Activated CD4-positive, alpha-beta T cell treated with anti-CD3 and anti-CD28 coated beads for 4 hours (primary cell): ENCODE measurements at places on chromosomes 4 and X.

DNA sequence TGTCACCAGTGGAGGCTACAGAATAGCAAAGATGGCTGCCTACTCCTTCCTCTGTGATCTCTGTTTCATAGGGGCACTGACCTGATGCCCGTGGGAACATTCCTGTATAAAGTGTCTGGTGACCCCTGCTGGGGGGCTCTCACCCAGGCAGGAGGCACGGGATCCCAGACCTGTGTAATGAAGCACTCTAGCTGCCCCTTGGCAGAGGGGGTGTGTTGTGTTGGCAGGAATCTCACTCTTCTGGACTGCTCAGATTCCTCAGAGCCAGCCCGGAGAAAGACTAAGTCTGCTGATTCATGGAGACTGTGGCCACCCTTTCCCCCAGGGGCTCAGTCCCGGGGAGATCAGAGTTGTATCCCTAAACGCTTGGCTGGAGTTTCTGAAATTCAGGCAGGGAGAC, 648.3 kb downstream of the SPRY1 start:
- DNase-seq, result no peak

DNA sequence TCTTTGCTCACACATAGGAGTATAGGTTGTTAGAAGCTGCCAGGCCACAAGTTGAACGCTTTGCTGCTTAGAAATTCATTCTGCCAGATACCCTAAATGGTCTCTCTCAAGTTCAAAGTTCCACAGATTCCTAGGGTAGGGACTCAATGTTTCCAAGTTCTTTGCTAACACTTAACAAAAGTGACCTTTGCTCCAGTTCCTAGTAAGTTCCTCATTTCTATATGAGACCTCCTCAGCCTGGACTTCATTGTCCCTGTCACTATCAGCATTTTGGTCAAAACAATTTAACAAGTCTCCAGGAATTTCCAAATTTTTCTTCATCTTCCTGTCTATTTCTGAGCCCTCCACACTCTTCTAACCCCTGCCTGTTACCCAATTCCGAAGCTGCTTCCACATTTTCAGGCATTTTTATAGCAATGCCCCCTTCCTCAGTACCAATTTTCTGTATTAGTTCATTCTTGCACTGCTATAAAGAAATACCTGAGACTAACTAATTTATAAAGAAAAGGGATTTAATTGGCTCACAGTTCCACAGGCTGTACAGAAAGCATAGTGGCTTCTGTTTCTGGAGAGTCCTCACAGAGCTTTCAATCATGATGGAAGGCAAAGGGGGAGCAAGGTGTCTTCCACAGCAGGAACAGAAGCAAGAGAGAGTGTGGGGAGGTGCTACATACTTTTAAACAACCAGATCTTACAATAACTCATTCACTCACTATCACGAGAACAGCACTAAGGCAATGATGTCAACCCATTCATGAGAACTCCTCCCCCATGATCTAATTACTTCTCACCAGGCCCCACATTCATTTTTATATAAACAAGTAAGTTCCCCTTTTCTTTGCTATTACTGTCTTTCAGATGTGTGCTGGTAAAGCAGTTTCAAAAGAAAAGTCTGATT, 11.5 kb upstream of the TLR1 start:
- DNase-seq, result no peak

DNA sequence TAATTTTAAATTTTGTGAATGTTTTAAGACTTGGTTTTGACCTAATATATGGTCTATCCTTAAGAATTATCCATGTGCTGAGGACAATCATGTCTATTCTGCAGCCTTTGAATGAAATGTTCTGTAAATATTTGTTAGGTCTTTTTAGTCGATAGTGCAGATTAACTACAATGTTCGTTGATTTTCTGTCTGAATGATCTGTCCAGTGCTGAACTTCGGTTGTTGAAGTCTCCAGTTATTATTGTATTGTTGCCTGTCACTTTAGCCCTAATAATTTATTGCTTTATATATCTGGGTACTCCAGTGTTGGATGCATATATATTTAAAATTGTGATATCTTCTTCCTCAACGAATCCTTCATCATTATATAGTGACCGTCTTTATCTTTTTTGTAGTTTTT, 218.3 kb upstream of the ZC4H2 start:
- no peak for DNase-seq

DNA sequence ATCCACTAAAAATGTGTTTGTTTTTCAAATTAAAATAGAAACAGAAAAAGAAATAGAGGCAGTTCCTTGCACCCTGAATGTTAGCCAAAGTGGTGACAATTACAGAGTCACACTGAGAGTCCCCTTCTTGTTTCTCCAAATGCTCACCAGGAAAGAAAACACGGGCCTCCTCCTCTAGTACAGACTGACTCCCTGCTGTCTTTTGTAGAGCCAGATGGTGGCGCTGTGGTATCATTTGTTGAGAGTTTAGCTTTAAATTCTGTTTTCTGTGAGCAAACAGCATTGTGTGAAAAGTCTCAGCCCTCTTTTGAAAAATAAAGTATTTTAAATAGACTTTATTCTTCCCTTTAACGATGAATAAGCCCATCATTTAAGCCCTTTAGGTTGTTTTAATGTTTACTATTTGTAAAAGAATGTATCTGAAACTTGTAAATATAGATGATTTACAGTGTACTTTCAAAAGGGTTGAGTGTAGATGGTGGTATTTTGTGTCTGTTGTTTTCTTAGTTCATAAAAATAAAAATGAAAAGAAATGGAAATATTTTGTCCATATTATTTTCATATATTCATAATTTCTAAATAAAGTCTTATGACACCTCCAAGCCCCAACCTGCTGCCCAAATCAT, 36.9 kb upstream of the ATOH1 start:
- DNase-seq, result no peak

GRCh38 chr4:153220682-153221395, 16.6 kb downstream of the TRIM2 start:
- no peak for DNase-seq

DNA sequence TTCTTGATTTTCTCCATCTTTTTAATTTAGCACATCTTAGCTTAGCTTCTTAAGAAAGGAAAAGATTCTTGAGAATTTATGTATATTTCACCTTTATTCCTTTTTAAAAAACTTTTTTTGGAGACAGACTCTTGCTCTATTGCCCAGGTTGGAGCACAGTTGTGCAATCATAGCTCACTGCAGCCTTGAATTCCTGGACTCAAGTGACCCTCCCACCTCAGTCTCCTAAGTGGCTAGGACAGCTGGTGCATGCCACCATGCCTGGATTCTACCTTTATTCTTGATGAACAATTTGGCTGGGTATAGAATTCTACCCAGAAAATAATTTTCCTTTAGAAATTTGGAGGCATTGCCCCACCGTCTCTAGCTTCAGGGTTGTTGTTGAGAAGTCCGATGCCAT, 19.5 kb upstream of the SH3D19 start:
- DNase-seq, result no peak

DNA sequence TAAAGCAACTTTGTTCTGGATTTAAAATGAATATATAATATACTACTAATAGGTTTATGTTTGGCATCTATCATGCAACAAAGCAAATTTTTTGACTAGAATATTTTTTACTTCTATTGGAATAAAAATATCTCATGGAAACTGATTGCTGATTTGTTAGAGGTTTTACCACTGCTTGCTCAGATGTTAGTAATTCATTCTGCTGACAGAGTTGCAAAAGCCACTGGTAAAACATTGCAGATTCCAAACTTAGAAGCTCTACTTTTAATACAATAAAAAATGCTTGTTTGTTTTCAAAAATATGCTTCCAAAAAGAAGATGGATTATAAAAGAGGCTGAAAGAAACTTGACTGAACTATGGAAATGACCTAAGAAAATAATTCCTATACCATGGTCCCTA, 795.2 kb downstream of the PCDH18 start:
- DNase-seq, result no peak

- DNase-seq, result no peak
These were observed 289.3 kb downstream of the BCOR start for GRCh38 chrX:39808471-39808917.

- DNase-seq, result no peak
These were observed 25.7 kb downstream of the GAB3 start for GRCh38 chrX:154724993-154725756.

DNA sequence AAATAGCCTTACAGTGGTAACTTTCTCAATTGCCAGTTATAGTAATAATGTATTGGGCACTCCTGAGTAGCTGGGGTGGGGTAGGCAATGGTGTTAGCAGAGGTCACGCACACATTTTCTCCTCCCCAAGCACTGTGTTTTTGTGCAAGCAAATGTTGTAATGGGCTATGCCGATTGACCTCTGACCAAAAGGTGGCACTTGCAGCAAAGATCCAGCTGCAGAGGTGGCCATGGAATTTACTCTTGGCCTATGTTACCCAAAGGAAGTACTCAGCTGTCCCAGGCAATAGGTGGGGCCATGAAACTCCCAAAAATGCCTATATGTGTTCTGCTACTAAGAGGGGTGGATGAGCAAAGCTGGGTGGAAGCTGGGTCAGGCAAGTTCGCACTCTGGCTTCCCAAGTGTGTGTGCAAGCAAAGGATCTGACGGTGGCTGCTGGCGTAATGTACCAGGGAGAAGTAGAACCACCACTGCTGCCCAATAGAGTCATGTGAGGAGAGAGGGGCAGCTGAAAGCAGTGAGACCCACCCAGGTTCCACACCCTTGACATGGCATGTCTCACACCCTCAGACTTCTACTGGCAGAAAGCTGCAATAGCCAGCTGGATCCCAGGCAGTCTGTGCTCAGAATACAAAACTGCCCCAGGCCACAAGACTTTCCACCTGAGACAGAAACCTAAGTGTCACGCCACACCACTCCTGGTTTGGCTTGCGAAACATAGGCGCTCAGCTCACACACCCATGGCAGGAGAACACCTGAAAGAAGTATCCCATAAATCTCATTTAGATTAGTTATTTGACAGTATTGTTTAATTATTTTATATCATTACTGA, 353.3 kb upstream of the EMCN start:
- no peak for DNase-seq

GRCh38 chr4:140497747-140498636, at the start of gene MGAT4D:
MGAT4D (minus strand) TSS chr4:140498293; CDS start chr4:140498222, 71 bp downstream.
- no peak for DNase-seq

DNA sequence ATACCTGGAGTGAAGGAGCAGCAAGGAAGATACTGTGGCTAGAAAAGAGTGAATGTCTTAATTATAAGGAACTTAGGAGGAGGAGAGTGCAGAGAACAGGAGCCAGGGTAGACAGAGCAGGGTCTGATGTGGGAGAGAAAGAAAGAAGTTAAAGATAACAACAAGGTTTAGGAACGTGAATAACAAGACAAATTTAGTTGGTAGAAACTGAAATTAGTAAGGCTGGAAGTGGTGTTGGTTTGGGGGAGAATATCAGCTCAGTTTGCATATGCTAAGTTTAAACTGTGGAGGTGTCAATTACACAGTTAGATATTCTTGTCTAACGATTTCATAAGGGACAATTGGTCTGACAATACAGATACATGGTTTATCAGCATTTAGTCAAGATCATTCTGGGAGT, 1123.7 kb upstream of the PABPC4L start:
- no peak for DNase-seq

DNA sequence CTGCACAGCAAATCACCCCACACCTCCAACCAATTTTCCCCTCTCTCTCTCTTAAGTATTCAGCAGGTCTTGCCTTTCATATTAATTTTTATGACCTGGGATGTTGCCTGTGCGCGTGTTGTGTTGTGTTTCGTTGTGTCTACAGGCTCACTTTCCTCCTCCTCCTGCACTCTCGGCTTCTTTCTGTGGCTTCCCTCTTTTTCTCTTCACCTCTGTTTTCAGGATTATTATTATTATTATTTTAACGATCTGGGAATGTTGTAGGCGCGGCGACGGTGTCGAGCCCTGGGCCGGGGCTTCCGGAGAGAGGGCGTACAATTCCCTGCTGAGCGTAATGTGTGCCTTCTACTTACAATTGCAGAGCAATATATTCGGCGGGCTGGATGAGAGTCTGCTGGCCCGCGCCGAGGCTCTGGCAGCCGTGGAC, 826 bp downstream of the POU4F2 start:
- no peak for DNase-seq

- no peak for DNase-seq
These were observed 3.0 kb downstream of the GPR174 start for GRCh38 chrX:79147477-79147876.

DNA sequence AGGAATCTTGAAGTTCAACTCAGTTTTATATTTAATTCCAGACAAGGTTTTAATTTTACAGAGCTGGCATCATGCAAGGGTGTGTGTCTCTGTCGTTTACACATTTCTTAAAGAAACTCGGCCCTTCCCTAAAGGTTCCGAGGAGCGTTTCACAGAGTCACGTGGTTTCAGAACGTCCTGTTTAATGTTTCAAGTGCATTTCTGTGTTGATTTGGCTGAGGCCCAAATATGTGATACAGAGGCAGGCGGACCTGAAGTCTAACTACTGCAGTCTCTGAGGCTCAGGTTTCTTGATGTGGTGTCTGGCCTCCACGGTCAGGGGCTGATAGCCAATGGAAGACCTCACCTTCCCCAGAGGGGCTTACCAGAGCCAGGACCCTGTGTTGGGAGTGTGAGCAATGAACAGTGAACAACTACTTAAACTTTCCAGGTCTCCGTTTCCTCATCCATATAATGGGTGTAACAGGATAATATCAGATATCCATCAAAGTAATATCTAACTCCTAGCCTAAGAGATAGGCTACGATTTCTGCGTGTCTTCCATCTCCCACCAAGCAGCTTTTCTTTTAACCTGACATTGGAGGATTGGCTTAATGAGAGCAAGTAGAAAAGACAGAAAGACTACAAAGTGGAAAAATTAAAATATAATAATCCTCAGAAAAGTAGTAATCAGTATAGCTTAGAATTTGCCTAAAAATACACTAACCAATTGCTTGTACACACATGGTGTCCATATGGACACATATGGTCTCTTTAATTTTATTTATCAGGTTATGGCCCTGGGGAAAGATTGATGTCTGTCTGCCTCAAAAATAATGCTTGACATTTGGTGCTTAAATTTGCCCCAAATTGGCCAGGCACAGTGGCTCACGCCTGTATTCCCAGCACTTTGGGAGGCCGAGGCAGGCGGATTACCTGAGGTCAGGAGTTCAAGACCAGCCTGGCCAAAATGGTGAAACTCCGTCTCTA, 50.0 kb upstream of the TRIM2 start:
- DNase-seq, result peak; percentile 9

DNA sequence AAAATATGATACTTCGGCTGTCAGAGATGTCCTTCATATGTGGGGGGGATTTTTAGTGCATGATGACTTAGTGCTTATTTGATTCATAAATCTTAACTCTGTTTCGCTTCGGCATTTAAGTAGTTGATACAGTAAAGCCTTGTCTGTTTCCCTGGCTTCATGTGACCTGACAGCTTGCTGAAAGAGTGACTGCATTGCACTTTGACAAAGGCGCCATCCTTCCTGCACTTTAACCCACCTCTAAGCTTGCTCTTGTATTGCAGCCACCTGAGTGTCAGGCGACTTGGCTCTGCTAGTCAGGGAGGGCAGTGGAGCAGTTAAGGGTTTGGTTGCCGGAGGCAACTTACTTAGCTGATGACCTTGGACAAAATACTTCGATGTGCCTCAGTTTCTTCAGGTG, 65.5 kb downstream of the PTTG2 start:
- DNase-seq, result no peak

- no peak for DNase-seq
These were observed 299.4 kb downstream of the PPARGC1A start for GRCh38 chr4:23590431-23590830.
